Effector memory CD8-positive, alpha-beta T cell (primary cell): ENCODE measurements at places on chromosomes 16 and 17.
A peak's percentile ranks its signal among the peaks of the same experiment; 100 is the strongest.

DNA sequence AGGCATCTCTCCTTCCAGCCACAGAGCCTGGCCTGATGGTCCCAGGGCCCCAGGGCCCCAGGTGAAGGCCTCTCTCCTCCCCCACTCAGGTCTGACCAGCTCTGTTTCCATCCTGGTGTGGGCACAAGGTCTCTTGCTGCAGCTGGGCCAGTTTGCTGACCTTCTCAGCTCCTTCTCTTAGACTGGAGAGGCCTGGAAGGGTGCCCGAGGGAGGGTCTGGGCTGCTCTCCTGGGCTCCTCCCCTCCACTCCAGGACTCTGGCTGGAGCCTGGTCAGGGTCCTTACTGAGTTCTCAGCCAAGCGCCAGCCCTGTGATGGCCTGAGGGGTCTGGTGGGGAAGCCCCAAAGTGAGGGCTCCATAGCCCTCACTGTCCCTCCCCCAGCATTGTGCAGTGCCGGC is 12.4 kb downstream of the SOCS3 start:
- DNase-seq, result no peak

- DNase-seq, result no peak
These were observed 160.9 kb upstream of the CDH5 start for GRCh38 chr16:66205287-66206231.

DNA sequence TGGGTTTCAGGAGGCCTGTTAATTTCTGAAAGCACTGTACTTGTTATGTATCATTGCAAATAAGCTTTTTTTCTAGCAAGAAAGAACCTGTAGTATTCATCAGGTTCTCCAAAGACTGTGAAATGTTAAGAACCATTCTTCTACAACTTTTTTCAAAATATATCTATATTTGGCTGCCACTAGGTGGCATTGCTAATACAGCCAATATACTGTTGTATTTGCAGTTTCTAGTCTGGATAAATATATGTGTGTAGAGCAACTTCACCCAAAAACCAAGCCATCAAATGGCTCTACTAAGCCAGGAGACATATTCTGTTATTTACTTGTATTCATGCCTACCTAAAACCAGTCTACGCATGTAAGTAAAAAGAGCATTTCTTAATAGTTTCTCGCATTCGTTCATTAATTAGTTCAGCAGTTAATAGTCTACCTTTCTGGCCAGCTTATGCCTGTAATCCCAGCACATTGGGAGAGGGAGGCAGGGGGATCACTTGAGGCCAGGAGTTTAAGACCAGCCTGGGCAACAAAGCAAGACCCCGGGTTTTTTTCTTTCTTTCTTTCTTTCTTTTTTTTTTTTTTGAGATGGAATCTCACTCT is 39.5 kb downstream of the VMP1 start:
- no peak for DNase-seq

- no peak for DNase-seq
These were observed 80.5 kb upstream of the KIFC3 start for GRCh38 chr16:57882792-57883191.

- DNase-seq, result no peak
These were observed 113.2 kb downstream of the GSG1L start for GRCh38 chr16:27950206-27950887.

- no peak for DNase-seq
These were observed 22.6 kb downstream of the NT5M start for GRCh38 chr17:17325816-17326215.

DNA sequence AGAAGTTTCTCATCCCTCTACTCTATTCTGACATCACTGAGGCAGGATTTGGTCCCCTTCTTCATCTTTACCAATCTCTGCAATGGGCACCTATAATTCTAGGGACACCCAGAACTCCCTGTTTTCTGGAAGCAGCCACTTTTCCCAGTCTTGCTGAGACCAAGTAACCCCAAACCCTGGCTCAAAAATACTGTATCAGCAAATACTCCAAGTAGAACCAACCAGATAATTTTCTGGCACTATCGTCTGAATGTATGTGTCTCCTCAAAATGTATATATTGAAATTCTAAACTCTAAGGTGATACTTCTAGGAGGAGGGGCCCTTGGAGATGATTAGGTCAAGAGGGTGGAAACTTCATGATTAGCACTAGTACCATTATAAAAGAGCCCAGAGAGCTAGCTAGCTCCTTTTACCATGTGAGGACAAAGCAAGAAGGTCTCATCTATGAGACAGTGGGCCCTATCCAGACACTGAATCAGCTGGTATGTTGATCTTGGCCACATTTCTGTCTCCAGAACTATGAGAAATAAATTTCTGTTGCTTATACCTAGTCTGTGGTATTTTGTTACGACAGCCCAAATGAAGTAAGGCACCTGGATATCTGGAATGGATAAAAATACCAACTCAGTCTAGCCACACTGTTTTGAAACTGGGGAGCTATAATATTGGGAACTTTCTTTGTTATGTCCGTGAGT is 464.4 kb downstream of the CDH11 start:
- DNase-seq, result no peak

GRCh38 chr16:17578981-17579874 is 108.5 kb upstream of the XYLT1 start:
- peak; percentile 65 for DNase-seq

- DNase-seq, result no peak
These were observed 1.8 kb upstream of the TPPP3 start for GRCh38 chr16:67395105-67395457.

DNA sequence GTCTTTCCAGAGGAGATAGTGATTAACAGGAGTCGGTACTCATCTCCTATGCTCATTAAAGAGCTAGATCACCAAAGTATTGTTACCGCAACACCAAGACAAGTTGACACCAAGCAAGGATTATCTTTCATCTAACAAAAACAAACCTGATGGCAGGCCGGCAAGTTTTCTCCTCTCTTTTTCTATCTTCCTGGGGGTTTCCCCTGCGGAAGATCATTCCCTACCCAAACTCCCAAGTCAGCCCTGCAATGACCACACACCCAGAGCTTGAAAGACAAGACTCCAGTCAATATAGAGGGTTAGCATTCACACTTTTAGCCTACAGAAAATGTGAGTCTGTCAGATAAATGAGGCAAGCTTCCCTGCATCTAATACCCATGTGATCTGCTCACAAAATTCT is 312.1 kb downstream of the SOX9 start:
- DNase-seq, result no peak

DNA sequence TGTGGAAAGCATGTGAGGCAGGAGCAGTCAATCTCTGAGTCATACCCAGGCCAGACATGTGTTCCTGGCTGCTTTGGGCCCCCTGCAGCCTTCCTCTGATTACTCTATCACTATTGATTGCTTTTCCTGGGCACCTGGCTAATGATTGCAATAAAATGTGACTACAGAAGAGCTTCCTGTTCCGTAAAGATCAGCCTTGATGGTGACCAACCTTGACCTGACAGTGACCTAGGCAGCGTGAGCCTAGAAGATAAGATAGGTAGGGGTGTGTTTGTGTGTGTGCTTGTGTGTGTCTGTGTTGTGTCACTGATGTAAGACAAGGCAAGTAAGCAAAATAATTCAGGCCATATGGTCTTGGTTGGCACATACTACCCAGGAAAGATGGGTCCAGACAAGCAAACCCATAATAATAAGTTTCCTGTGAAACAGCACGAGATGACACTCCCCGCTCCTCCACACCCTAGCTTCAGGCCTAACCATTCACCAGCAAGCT is 367.7 kb upstream of the CDH11 start:
- no peak for DNase-seq

DNA sequence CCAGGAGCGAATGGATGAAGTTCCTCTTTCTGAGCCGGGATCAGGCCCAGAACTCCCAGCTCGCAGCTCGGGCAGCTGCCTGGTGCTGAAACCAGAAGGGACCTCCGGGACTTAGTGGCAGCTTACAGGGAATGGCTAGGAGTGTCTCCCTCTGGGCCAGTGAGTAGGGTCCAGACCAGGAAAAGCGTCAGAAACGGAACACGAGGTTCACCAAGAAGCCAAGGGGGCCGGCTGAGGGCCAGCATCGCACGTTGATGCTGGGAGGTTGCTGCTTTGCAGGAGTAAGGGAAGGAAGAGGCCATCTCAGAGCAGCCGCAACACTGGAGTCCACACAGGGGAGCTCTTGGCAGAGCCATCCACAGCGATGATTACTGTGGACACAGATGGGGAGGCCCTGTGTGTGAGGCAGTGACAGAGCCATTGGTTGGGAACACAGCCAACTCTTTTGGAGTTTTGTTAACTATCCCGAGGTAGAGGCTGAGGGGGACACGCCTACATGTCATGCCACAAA is 74.0 kb upstream of the CREBBP start:
- no peak for DNase-seq

- no peak for DNase-seq
These were observed 8.9 kb upstream of the TIMP2 start for GRCh38 chr17:78933959-78934568.

DNA sequence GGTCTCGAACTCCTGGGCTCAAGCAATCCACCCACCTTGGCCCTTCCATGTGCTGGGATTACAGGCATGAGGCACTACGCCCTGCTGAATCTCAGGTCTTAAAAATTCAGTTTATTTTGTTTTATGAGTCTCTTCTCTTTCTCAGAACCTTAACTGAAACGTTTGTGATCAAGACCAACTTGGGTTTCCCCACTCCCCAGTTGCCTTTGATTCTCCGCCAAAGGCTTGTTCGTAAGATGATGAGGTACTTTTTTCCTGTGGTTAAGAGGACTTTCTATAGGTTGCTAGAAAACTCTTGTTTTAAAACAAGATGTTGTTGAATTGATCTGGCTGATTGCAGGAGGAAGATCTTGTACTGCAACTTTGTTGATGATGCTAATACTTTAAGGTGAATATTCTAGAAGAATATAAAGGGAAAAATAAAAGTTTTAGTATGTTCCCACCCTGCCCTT is 11.7 kb downstream of the ABCC1 start:
- peak; percentile 56 for DNase-seq

- no peak for DNase-seq
These were observed 938 bp downstream of the NCOR1 start for GRCh38 chr17:16214190-16215001.

DNA sequence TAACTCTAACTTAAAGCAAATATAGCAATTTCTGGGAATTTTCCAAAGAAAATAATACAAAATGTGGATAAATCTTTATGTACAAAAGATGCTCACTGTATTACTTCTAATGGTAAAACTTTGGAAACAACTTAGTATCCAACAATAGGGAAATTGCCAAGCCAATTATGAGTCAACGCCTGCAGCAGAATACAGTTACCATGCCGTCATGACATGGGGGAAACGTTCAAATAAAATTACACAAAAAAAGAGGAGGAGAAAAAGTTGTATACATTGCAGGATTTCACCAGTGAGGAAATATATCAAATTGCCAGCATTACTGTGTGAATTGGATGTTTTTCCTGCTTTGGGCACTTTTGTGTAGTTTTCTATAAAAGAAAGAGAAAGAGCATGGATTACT is 469.6 kb downstream of the SOX9 start:
- no peak for DNase-seq

DNA sequence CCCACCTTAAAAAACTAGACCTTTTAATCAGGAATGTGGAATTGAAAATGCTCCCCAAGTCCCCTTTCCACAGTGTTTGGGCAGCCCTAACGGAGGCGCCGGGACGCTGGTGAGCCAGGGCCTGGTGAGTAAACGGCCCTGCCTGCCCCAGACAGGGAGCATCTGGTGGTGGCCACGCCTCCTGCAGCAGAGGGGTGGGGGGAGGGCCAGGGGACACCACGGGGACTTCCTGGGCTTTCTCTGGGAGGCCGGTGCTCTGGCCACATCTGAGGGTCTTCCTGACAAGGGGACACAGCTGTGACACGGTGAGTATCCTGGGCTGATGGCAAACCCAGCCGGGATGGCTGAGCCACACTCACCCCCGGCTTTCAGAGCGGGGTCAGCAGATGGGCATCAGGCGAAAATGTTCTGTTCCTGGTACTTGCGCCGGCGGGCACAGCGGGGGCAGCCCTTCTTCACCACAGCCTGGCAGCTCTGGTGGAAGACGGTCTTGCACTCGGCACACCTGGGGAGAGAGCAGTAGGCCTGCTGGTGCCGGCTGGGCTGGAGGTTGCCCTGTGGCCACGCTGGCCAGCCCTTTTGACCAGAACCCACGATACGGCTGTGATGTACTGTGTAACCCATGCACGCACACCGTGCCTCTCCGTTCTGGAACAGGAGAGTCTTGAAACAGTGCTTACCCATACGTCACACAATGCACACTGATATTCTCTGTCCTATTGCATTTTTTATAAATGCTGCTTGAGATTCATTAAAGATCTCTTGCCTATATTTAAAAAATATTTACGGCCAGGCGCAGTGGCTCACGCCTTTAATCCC is 5.0 kb upstream of the ARHGAP27 start:
- no peak for DNase-seq

GRCh38 chr17:71402661-71403141 is 718.1 kb upstream of the SOX9 start:
- DNase-seq, result no peak
